ENCODE measurements at places on chromosomes 11 and 22.

- no peak for DNase-seq
These were observed 12.7 kb upstream of the ISX start for GRCh38 chr22:35053060-35053835.

GRCh38 chr22:25368271-25368670, 148.8 kb downstream of the CRYBB2 start:
- no peak for DNase-seq

- DNase-seq, result no peak
These were observed 56.0 kb downstream of the LRRC4C start for GRCh38 chr11:41403458-41403857.

DNA sequence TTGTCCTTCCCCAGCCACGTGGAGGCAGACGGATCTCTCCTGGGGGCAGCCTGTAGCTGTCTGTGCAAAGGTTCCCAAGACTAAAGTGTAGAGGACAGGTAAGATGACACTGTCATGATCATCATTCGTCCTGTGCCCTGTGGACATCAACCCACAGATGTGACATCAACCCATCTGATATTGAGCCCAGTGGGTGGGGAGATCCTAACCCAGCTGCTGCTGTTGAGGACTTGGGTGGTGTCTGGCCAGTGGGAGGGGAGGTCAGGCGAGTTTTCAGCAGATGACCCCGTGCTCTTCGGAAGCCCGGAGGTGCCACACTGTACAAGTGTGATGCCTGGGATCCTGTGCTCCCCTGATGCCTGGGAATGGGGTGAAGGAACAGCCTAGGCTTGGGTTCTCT, 1.2 kb upstream of the GAL start:
- no peak for DNase-seq

GRCh38 chr11:9103542-9104276, 12.3 kb upstream of the SCUBE2 start:
- no peak for DNase-seq

DNA sequence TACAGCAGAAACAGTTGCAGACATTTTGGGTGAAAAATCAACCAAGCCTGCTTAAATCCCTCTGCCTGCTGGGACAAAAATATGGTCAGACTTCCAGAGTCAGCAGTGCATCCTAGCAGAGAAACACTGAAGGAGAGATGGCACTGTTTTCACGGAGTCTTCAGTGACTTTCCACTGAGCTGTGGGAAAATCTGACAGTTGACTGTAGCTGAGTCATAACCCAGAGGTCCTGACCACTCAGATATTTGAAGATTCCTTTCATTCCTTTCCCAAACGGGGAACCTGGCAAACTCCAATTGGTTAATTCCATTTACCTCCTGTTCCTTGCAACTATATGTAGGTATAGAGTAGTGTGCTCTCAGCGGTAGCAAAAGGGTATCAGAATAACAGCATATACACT, 20.9 kb upstream of the UPB1 start:
- DNase-seq, result no peak

DNA sequence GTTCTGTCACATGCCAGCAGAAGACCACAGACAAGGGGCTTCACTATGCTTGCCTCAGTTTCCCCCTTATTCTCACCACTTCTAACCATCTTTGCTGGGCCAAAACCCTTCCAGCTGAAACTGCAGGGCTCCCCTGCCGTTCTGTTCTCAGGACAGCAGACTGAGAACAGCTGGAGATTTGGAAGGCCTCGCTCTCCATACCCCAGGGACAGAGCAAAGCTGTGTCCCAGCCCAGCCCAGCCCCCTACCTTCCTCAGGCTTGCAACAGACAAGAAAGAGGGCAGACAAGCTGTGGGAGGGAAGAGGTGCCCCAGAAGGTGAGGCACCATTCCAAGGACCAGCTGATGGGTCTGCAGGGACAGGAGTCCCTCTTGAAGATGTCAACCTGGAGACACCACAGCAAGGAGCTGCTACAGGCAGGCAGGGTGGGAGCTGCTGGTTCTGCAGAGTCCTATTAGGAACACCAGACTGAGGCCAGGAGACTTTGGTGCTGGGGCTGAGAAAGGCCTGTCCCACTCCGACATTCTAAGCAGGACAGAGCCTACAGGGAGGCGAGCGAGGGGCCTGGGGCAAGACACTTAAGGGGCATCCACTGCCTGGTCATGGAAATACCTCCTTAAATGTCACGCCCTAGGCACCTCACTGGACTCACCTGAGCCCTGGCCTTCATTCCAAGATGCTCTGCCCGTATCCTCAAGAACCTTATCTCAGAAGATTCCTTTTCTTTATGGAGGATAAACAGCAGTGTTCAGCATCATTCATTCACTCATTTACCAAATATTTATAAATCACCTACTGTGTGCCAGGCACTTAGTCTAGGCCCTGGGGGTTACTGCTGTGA, 6.9 kb downstream of the SCN2B start:
- DNase-seq, result no peak

GRCh38 chr22:44384563-44385295, 72.0 kb upstream of the SHISAL1 start:
- DNase-seq, result no peak

GRCh38 chr22:44668886-44669521, 33.0 kb upstream of the PRR5 start:
- no peak for DNase-seq

- DNase-seq, result peak; percentile 29
These were observed 18.1 kb downstream of the CSRP3 start for GRCh38 chr11:19183646-19184045.

DNA sequence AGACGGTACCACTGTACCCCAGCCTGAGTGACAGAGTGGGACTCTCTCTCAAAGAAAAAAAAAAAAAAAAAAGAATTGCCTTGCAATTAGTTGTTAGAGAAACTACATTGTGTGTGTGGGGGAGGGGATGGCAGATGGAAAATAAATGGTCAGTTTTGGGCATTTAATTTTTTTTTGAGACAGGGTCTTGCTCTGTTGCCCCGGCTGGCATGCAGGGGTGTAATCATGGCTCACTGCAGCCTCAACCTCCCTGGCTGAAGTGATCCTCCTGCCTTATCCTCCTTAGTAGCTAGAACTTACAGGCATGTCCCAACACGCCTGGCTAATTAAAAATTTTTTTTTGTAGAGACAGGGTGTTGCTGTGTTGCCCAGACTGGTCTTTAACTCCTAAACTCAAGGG, 36.4 kb downstream of the WEE1 start:
- DNase-seq, result no peak

All from erythroblast (primary cell).